ENCODE measurements at places on chromosomes 1 and 21.

- no peak for DNase-seq
Measured at GRCh38 chr1:169886422-169886821, 7.3 kb downstream of the SCYL3 start.

- no peak for DNase-seq
Measured at GRCh38 chr1:82390627-82391026, 589.9 kb downstream of the ADGRL2 start.

GRCh38 chr1:37477198-37477931 lies 3.0 kb downstream of the ZC3H12A start:
- peak; percentile 65 for DNase-seq

DNA sequence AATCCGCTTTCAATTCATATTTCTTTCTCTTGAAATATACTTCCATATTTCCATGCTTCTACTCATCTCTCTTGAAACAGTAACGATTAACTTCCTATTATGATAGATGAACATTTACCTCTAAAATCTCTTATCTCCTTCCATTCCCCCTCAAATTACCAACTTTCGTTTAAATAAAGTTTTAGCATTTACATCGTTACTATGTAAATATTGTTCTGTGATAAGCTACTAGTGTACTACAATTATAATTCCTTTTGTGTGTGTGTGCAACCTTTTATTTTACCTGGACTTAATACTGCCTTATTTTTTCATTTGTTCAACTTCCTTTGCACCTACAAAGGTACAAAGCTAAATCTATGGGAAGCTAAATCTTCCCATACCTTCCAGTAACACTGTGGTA lies 4.5 kb downstream of the FOXE3 start:
- no peak for DNase-seq

DNA sequence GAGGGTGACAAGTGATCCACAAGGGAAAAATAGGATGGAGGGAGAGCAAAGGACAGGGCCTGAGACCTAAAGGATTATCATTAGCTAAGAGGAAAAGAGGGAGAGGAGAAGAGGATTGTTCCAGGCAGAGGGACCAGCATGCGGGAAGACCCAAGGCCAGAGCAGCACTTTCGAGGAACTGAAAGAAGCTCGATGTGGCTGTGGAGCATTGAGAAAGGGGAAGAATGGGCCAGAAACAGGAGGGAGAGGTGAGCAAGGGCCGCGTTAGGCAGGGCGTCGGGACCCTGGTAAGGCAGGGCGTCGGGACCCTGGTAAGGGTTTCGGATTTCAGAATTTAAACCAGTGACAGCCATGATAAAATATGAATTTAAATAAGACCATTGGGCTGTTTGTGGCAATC lies 22.8 kb upstream of the CSF1 start:
- DNase-seq = no peak

- DNase-seq = no peak
Measured at GRCh38 chr1:107529511-107530149, 388.8 kb downstream of the NTNG1 start.

DNA sequence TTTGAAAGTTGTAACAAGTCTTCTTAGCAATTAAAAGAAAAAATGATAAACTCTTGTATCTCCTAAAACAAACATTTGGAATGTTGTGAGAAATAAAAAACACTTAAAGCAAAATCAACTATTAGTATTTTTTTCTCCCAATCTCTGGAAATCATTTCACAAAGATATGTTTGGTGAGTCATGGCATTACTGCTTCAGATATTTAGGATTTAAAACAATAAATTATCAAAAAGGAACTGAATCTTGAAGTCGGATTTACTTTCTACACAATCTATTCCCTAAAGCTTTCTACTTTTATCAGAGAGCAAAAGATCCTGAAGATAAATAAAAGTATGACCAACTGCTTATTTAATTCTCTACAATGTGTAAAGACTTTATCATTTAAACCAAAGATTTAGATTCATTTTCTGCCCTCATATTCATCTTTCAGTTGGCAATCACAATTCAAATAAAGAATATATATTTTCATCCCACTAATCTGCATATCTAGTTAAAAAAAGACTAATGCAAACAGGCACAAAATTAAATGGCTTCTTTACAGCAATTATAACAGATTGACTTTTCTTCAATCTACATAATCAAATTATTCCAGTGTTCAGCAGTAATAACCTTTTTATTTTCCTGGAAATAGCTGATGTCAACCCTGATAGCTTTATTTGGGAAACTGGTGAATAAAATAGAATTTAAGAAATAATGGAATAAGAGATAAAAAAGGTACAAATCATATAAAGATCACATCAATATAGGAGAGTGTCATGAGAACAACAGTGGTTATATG lies 230.0 kb downstream of the COP1 start:
- no peak for DNase-seq

GRCh38 chr1:159163614-159164228 lies 7.7 kb upstream of the CADM3 start:
- no peak for DNase-seq

- DNase-seq = no peak
Measured at GRCh38 chr1:8603220-8603616, 214.2 kb downstream of the RERE start.

- no peak for DNase-seq
Measured at GRCh38 chr1:226957714-226958113, 17.6 kb downstream of the COQ8A start.

GRCh38 chr21:42556476-42556875 lies 42.8 kb downstream of the SLC37A1 start:
- DNase-seq = no peak

DNA sequence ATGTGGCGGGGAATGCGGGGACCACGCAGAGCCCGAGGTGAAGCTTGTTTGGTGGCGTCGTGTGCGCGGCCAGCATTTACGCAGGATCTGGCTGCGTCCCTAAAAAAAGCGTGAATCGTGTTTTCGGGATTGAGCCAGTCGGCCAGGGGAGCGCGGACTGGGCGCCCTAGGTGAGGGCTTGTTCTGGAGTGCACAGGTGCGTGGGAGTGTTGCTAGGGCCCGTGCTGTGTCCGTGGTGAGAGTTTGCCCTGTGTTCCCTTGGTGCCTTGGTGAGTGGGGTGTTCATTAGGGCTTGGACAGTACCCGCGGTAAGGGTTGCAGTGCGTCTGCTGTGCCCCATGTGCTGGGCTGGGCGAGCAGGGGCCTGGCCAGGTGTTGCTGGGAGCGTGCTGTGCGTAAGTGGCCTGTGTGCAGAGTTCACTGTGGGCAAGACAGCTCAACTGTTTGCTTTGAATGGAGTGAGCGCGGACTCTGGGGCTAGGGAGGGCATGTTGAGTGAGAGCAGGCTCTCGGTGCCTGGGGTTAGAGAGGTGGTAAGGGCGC lies 673 bp downstream of the CD46 start:
- peak; percentile 18 for DNase-seq

- no peak for DNase-seq
Measured at GRCh38 chr1:40384413-40384762, 10.9 kb downstream of the SMAP2 start.

DNA sequence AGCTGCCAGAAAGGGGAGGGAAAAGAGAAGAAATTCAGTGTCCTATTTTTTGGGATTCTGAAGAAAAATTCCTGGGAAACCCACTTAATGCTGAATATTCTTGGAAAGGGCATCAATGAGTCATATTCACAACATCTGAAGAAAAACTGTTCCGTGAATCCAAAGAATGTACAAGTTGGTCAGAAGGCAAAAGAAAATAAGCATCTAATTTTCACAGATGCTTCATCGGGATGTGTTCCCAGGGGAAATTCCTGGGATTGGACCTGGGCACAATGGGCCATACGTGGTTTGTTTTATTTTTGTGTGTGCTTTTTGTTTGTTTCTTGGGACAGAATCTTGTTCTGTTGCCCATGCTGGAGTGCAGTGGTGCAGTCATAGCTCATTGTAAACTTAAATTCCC lies 112.2 kb downstream of the MAP3K21 start:
- no peak for DNase-seq

GRCh38 chr1:198641966-198642668 lies 3.3 kb downstream of the PTPRC start:
- DNase-seq = no peak

DNA sequence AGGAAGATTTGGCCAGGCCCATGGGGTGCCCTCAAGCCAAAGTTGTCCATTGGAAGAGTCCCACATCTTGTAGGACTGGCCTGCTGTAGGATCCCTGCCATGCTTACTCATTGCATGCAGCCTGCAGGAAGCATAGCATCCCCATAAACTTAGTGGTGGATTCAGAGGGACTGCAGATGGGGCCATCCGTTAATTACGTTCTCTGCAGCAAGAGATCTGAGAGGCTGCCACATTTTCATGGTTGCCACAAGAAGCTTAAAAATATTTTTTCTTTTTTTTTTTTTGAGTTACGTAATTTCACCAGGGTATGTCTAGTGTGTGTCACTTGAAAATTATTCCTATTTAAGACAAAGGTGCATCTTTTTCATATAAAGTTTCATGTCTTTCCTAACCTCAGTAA lies 329.7 kb upstream of the USP24 start:
- DNase-seq = no peak

GRCh38 chr1:48555271-48555670 lies 83.3 kb upstream of the SPATA6 start:
- DNase-seq = no peak

- peak; percentile 36 for DNase-seq
Measured at GRCh38 chr1:229159668-229160544, 111.0 kb upstream of the RAB4A start.

GRCh38 chr1:41539999-41540398 lies 55.5 kb upstream of the EDN2 start:
- no peak for DNase-seq

- DNase-seq = no peak
Measured at GRCh38 chr1:241828463-241829021, 19.5 kb upstream of the EXO1 start.

DNA sequence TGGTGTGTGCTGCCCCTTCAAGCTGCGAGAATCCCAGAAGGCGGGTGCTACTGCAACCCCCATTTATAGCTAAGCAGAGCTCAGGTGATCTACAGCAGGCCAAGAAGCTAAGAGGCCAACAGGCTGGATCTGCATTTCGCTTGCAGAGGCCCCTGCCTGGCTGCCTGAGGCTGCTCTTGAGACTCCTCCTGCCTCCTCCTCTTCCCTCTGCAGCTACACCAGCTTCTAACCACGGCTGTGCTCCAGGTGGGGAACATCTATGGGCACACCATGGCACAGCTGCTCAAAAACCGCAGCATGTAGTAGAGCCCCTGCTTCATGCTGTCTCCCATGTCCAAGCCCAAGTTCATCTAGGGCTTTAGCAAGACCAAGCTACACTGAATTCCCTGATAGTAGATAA lies 72.9 kb upstream of the ZNF678 start:
- no peak for DNase-seq

- no peak for DNase-seq
Measured at GRCh38 chr21:26368591-26369320, 198.2 kb upstream of the APP start.

GRCh38 chr1:53895421-53895820 lies 1.4 kb downstream of the DIO1 start:
- no peak for DNase-seq

GRCh38 chr21:17495680-17496079 lies 17.2 kb upstream of the CXADR start:
- no peak for DNase-seq

DNA sequence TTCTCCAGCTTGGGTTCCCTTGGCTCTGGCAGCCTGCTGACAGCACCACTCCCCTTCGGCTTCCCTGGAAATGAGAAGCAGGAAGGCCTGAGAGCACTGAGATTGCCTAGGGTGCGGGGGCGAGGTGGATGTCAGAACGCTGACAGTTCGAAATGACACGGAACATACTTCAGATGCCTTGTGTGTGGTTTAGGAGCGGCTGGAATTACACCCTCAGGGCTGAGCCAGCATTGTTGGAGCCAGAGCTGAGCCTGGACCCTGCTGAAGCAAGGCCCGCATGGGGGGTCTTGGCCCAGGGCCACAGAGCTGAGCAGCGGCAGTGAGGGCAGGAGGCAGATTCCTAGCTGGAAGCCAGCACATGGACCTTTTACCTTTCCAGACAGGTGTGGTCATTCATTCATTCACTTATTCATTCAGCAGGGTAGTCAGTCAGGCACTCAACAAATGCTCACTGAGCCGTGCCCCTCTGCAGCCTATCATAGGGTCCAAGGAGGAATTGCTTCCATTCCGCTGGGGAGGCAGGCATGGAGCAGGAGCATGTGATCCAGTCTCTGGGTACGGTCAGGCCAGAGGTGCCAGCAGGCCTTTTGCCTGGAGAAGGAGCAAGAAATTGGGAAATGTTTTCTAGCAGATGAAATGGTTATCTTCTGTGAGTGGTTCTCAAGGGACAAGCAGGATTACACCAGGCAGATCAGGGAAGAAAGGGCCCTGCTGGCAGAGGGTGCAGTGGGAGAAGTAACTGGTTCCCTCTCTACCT lies 6.6 kb upstream of the FOXE3 start:
- DNase-seq = no peak

DNA sequence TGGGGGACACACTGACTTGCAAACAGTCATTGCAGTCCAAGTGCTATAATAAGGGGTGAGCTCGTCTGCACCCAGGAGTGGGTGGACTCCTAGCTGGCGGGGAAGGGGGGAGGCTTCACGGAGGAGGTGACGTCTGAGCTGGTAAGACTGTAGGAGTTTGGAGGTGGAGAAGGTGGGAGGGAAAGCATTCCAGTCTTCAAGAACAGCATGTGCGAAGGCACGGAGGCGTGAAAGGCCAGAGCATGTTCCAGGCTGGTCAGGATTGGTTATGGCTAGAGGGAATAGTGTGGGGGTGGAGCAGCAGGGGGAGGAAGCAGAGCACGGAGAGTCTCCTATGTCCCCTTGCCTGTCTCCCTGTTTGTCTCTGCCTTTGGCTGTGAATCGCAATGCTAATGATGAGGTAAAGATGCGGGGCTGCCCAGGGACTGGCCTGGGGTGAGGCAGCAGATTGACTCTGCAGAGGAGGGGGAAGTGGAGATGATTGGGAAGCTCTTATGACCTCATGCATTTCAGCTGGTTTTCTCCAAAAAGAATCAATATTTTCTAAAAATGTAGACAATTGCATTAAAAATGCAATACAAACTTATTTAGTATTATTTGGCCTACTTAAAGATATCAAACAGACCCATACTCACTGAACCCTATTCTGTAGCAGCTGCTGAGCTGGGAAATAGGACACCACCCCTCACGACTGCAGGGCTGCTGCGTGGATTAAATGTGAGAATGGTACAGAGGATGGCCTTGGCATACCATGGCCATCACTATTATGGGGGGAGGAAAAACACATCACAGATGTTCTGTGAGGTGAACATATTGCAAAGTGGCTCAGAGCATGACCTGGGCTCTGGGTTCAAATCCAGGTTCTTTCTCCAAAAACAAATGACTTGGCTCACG lies 2.6 kb upstream of the ZNF436 start:
- no peak for DNase-seq

- no peak for DNase-seq
Measured at GRCh38 chr1:248778906-248779305, 23.3 kb upstream of the LYPD8 start.

GRCh38 chr21:42654179-42654912 lies 925 bp downstream of the PDE9A start:
- DNase-seq = no peak

GRCh38 chr21:28068455-28069358 lies 924.0 kb downstream of the LTN1 start:
- no peak for DNase-seq

DNA sequence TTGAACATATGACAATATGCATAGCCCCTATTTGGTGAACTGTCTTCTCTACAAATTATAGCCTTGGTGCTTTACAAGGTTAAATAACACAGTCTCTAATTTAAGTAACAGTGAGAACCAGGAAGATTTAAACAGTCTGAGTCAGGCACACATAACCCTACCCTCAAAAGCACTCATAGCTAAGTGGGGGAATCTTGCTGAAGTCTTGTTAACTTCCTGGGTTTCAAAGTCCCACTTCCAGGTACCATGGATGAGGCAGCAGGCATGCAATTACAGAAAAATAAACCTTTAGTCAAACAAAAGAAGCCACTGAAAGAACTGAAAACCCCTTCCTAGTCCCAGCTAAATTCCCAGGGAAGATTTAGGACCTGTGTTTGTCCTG lies 147.6 kb downstream of the PBX1 start:
- no peak for DNase-seq

Data from hematopoietic multipotent progenitor cell (in vitro differentiated cells).